Activated CD4-positive, CD25-positive, alpha-beta regulatory T cell (primary cell): ENCODE measurements at places on chromosomes 7 and 10.

DNA sequence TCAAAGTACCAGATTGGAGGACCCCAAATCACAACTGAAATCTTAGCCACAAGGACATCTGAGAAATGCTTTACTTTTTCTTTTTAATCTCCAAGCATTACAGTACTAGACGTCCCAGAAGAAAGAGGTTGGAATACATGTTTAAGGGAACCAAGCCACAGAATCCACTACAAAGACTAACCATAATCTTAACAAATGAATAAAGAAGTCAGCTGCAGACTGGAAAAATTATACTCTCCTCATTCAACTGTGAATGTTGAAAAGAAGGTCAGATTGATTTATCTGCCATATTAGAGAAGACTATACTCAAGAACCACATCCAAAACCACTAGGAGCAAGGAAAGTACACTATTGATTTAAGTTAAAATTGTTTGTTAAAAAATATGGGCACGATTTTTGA, 102.1 kb upstream of the ABCB5 start:
- DNase-seq = no peak

GRCh38 chr7:128352153-128352537, 8.4 kb upstream of the RBM28 start:
- DNase-seq = no peak

- no peak for DNase-seq
Observed at GRCh38 chr10:18501629-18502028, 149.8 kb downstream of the NSUN6 start.

DNA sequence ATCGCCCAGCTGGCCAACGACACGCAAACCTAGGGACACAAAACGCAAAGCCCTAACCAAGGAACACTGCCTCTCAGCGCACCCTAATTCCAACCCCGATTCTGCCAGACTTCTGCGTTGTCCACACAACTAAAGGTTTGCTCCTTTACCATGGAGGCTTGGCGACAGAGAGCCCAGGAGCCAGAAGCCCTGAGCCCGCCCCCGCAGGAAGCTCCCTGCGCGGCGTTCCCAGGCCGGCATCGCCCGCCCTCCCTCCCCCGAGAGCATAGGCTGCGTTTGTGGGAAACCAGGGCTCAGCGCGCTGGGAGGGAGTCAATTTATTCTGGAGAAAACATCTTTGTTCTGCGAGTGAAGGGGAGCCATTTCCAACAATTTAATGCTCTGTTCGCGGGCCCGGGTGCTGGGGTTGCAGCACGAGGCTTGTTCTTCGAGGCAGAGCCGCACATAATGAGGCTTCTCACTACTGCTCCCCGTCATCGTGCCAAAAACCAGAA, 103.9 kb downstream of the GRID1 start:
- no peak for DNase-seq

- DNase-seq = no peak
Observed at GRCh38 chr7:87615197-87615596, 13.0 kb upstream of the RUNDC3B start.

DNA sequence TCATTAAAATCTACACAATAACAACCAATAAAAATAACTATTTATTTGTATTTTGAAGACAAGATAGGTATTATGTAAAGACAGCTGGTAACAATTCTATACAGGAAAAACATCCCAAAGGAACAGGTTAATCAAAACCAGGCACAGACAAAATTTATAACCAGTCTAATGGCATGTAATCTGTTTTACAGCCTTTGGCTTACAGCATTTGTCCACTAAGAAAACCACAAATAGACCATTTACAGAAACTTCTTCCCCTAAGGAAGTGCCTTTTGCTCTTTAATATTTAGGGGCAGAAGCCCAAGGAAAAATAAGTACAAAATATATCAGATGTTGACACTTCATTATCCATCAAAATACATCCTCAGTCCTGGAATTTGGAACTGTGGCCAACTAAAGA, 65.0 kb downstream of the SVIL start:
- DNase-seq = no peak

- DNase-seq = no peak
Observed at GRCh38 chr7:26590709-26591108, 273.7 kb downstream of the SKAP2 start.

GRCh38 chr10:44010873-44011602, 362.4 kb upstream of the ZNF32 start:
- DNase-seq = no peak

DNA sequence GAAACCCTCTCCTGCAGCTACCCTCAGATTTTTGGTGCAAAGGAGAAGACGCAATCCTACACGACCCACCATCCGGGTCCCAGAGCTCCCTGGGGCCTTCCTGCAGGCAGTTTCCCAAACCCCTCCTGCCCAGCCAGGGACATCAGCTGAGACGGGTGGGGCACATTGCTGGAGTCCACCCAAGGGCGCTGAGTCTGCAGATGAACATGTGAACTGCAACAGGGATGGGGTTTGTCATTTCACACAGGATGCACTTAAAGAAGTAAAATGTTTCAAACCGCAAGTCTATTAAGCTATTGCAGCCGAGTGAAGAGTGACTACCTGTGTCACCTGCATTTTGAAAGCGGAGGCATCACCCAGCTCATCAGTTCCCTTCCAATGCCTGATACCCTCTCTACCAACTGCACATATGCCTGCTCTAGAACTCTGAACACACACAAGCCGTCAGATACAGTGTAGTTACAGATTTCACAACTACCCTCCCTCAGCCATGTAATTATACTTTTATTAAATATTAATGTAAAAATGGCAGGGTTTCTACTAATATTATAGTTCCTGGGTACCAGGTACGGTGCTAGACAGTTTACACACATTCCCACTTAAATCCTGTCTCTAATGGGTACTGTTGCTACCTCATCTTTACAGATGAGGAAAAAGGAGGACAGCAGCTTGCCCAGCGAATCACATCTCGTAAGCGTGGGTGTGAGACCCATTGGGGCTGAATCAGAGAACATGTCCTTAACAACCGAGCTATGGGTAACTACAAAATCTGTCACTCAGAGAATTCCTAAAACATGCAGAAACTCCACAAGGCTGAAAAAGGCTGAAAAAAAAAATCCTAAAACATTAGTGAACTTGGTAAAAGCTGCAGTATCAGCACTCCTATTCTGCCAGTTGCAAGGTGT, 71.2 kb downstream of the GRB10 start:
- DNase-seq = no peak

DNA sequence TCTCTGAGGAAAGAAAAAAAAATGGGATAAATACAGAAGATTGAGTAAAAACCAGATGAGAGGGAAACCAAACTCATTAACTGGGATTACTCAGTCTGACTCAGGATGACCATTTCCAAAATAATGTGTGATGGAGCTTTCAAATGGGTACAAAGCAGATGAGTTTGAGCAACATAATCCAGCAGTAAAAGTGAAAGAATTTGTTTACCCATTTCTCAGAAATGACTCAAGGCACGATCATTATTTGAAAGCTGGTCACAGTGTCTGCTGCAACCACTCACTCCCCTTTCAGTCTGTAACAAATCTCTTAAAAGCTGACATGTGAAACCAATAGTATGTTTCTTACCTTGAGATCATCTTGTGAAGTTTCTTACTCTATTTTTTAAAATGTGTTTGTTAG, 104.7 kb upstream of the KLF14 start:
- no peak for DNase-seq

DNA sequence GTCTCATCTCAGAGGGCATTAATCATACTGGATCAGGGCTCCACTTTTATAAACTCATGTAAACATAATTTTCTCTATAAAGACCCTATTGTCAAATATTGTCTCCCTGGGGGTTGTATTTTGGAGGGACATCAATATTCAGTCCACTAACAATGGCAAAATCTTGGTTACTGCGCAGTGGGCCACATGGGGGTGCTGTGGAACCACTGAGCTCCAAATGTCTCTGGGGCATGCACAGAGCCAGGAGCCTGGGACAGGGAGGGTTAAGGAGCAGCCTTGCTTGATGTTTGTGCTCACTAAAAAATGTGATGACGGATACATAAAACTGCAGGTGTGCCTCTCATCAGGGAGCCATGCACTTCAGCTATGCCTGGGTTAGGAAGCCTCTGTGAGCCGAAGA, 62.1 kb upstream of the PRSS58 start:
- DNase-seq = no peak

DNA sequence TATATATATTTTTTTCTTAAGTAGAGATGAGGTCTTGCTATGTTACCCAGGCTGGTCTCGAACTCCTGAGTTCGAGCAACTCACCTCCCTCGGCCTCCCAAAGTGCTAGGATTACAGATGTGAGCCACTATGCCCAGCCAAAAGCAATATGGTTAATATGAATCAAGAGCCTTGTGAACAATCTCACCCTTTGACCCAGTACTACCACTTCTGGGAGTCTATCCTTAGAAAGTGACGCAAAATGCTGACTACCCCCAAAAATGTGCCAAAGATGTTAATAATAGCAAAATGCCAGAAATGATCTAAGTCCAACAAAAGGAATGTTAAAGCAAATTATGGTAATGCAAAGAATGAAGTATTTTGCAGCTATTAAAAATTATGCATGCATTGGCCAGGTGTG, 44.3 kb downstream of the HOXA1 start:
- no peak for DNase-seq

DNA sequence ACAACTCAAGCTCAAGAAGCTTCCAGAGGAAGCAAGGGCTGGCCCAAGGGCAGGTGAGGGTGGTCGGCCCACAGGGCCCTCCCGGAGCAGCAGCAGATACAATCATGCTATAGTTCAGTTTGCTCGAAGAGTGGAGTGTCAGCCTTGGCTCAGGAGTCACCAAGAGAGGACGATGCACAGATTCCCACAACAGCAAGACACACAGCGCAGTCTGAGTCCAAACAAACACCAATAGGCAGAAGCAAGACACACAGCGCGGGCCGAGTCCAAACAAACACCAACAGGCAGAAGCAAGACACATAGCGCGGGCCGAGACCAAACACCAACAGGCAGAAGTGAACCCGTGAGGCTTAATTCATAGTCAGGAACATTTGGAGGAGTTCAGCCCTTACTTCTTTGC, 138.4 kb downstream of the PTPRN2 start:
- no peak for DNase-seq

- DNase-seq = no peak
Observed at GRCh38 chr10:96041146-96041545, 2.2 kb upstream of the CCNJ start.

DNA sequence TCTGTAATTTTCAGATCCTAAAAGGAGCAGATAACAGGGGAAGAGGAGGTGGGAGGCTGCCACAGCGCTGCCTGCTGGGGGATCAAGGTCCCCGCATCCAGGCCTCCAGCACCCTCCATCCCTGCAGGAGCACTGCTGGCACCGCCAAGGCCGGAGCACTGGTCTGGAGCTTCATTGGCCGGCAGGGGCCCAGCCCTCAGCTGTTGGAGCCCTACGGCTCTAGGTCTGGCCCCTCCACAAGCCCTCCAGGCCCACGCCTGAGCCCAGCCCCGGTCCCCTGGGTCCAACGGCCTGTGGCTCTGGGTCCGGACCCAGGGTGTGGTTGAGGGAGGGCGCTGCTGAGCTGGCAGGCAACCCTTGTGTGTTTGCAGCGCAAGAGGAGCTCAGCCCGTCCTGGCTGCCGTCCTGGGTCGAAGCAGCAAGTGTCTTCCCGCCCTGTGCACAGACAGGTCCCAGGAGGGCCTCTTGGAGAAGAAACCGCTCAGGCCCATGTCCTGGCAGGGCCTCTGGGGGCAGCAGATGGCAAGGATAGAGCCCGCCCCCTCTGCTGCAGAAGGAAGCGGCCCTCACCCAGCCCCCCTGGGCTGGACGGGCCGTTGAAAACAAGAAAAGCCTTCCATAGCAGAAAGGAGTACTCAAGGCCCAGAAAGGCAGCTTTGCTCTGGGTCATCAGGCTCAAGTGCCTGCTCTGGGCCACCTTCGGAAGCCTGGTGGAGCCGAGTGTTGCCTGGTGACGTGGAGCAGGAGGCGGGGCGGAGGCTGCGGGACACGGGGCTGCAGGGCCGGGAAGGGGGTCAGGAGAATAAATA, 54.3 kb upstream of the TNRC18 start:
- no peak for DNase-seq

DNA sequence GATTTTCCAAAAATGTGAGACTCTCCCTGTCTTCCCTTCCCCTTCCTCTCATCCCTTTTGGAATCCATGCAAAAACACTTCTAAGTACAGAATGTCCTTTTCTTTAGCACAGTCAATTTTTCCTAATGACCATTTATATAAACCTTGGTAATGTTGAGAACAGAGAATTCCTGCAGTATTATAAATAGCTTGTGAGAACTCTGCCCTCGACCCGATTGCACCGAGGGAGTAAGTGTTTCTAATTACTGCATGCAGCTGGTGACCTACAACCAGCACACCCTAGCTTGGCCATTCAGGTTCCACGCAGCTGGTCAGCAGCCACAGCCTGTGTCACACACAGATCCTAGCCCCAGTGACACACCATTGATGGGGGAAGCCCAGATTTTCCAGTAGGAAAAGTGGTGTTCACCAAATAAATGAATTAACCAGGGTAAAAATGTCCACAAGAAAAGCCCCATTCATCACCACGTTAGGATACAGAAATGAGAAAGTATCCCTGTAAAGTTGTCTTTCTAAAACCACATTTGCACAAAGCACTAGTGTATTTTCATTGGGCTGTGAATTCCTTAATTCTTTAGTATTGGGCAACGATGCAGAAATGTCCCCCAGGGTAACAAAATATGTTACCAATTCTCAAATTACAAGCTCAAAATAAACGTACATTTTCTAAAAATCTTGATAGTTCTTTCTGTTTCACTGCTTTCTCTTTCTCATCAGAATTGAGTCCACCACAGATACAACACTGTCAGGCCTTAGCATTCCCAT, 499.0 kb upstream of the KLF6 start:
- no peak for DNase-seq

DNA sequence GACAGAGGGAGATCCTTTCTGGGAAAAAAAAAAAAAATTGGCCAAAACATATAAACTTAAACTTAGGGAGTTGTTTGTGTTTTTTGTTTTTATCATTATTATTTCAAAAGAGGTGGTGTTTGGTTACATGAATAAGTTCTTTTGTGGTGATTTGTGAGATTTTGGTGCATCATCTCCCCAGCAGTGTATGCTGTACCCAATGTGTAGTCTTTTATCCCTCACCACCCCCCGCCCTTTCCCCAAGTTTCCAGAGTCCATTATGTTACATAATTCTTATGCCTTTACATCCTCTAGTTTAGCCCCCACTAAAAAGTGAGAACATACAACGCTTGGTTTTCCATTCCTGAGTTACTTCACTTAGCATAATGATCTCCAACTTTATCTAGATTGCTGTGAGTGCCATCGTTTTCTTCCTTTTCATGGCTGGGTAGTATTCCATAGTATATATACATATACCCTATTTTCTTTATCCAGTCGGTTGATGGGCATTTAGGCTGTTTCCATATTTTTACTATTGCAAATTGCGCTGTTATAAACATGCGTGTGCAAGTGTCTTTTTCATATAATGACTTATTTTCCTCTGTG, 148.1 kb upstream of the ZNF92 start:
- DNase-seq = no peak

- no peak for DNase-seq
Observed at GRCh38 chr10:125104559-125104958, 55.8 kb downstream of the CTBP2 start.

- no peak for DNase-seq
Observed at GRCh38 chr10:126798649-126799048, 106.6 kb upstream of the DOCK1 start.

- DNase-seq = no peak
Observed at GRCh38 chr7:5797716-5798115, 16.3 kb upstream of the RNF216 start.
